ENCODE measurements at places on chromosomes 2 and 18. TPM values are rescaled to one million over a fixed set of nuclear protein-coding genes. Genes with fewer than 3 reads are reported as not detected.

The FBXO15 gene
- 1.1 TPM for total RNA-seq

The DNER gene
- total RNA-seq = 2.9 TPM

The PSMA8 gene
- total RNA-seq = not detected

The KCTD18 gene
- total RNA-seq = 12.8 TPM

The ZBTB7C gene
- total RNA-seq = 0.37 TPM

The LIMS4 gene
- total RNA-seq = 1.1 TPM

The RAB1A gene
- 131 TPM for total RNA-seq

Data from HCT116 (cell line).